Fibroblast of upper back skin (primary cell): ENCODE measurements at places on chromosomes 13 and 19.

GRCh38 chr13:73623281-73623680, 510.9 kb downstream of the KLF12 start:
- no peak for DNase-seq

DNA sequence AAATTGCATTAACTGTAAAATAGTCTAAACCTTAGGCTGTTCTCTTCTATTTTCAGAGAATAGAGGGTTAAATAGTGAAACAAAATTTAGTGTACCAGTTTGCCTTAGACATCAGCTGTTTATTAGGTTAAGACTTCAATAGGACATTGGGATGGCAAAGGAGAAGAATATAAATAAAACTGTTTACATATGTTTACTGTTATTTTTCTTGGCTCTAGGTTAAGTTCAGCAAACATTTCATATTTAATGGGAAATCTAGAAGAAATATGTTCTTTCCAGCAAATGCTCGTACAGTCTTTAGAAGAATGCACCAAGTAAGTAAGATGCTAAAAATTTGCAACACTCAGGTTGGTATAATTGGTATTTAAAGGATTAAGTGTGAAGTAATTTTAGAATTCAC, 76.5 kb upstream of the TEX29 start:
- DNase-seq, result no peak

GRCh38 chr19:45215391-45216191, 29.6 kb downstream of the EXOC3L2 start:
- DNase-seq, result no peak

DNA sequence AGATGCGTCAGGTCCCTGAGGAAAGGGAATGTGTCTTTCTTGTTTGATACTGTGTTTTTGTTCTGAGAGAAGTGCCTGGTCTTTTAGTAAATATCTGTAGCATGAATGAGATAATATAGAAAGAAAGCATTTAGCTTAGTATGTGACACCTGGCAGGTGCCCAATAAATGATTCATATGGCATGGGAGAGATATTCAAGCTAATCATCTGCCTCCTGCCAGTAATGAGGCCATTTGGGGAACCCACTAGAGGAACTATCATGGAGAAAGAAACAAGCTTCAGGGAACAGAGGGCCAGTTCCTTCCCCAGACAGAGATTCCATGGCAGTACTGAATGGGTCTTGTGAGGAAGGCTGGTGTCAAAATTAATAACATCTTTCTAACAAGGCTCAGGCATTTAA, 603.9 kb downstream of the DCT start:
- DNase-seq, result peak; percentile 79

DNA sequence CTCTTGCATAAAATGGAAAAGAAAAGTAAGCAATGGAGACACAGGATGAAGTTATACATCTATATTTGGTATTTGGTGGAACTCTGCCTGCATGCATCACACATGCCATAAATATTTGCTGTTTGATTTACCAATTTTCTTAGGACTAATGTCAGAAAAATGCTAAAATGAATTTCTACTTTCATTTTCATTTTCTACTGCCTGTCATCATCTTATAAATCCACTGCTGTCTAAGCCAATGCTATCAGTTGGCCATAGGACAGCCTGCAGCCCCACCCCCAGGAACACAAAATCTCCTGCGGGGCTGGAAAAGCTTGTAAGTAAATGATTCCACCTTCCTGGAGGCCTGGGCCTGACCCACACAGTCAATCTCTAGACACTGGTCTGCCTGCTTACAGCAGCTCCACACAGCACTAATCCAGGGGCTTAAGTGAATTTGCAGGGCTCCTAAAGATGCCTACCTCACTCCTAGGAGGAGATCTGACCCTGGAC, 122.0 kb downstream of the ENOX1 start:
- DNase-seq, result peak; percentile 88

DNA sequence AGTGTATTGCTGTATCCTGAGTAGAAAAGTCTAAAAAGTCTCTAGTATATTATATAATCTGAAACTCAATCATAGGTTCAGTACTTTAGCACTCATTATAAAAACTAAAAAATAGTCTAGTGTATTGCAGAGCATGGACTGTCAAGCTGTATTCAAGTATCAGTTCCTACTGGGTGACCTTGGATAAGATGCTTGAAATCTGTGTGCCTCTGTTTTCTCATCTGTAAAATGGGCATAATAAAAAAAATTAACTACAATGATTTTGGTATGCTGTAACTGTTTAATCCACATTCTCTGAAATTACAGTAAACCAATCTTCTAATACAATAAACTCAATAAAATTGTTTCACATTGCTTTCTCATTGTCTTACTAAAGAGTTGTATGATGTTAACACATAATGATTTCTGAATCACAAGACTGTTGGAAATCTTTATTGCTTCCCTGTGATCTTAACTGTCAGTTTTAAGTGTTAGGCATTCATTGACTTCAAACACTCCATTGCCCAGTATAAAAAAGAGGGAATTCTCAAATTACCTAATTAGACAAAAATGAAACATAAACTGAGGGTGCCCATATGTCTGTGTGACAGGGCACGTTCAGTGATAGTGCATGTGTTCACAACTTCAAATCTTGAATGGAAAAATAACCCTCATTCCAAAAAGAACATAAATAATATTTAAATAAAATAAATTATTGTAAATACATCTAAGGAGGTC, 2.2 kb downstream of the STARD13 start:
- no peak for DNase-seq

GRCh38 chr13:73610799-73611592, 523.2 kb downstream of the KLF12 start:
- no peak for DNase-seq

- DNase-seq, result no peak
Measured at GRCh38 chr13:78601124-78601873, 2.1 kb downstream of the POU4F1 start.

GRCh38 chr19:28535352-28535775, 677.6 kb downstream of the UQCRFS1 start:
- DNase-seq, result no peak

GRCh38 chr13:75754936-75755335, 118.8 kb downstream of the LMO7 start:
- no peak for DNase-seq
